ENCODE measurements at places on chromosomes 12 and 14. TPM values are rescaled to one million over a fixed set of nuclear protein-coding genes. Genes with fewer than 3 reads are reported as not detected.

B4GALNT1 gene
- total RNA-seq: 2.6 TPM

NPAS3 gene
- 2.6 TPM for total RNA-seq

GPRC5D gene
- total RNA-seq: not detected

HOXC10 gene
- not detected for total RNA-seq

SPATA7 gene
- total RNA-seq: 6.5 TPM

CLEC7A gene
- 1.4 TPM for total RNA-seq

SMCO2 gene
- 0.32 TPM for total RNA-seq

SEL1L gene
- total RNA-seq: 117 TPM

GALNT16 gene
- 6.3 TPM for total RNA-seq

PALS1 gene
- 33.8 TPM for total RNA-seq

GPR68 gene
- total RNA-seq: 0.50 TPM

CCDC197 gene
- not detected for total RNA-seq

TBX3 gene
- 1.1 TPM for total RNA-seq

DNA sequence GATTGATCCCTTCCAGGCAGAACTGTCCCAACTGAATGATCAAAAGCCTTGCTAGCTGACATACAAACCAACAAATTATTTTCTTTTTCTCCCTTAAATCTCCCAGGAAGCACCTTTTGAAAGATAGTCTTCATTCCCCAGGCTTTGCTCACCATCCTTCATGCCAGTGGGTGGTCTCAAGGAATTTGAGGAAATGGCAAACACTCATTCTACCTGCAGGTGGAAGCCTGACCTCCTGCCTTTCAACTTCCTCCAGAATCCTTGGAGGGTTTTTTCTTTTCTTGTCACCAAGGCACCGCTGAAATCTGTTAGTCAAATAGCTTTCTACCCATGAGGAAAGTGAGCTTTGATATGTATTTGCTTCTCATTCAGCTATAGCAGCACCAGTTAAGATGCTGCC is 128.5 kb downstream of the WIF1 start:
- DNase-seq: no peak
- H3K4me1 ChIP-seq: no peaks in the 10 kb centered on the region
- H3K36me3 ChIP-seq: no peaks in the 10 kb centered on the region
- no peak overlapping the region for H3K4me3 ChIP-seq
- H3K27ac ChIP-seq: no peak overlapping the region
- peaks cover 7% of the 10 kb centered on the region for H3K27me3 ChIP-seq

- peak; percentile 67 for DNase-seq
- H3K27ac ChIP-seq: peak overlapping the region; percentile 2
- no peaks in the 10 kb centered on the region for H3K27me3 ChIP-seq
- H3K4me3 ChIP-seq: no peak overlapping the region
Measured at GRCh38 chr12:42810006-42810405, 220.5 kb upstream of the PRICKLE1 start.

- no peaks in the 10 kb centered on the region for H3K27me3 ChIP-seq
- H3K27ac ChIP-seq: no peak overlapping the region
- peaks cover 46% of the 10 kb centered on the region for H3K4me1 ChIP-seq
Measured at GRCh38 chr12:93704122-93704521, 26.9 kb downstream of the CRADD start.

- H3K36me3 ChIP-seq: no peaks in the 10 kb centered on the region
- no peak overlapping the region for H3K4me3 ChIP-seq
- no peak overlapping the region for H3K27ac ChIP-seq
- H3K27me3 ChIP-seq: no peaks in the 10 kb centered on the region
- peaks cover 4% of the 10 kb centered on the region for H3K4me1 ChIP-seq
- DNase-seq: no peak
Measured at GRCh38 chr14:32625211-32625610, 296.1 kb downstream of the AKAP6 start.

DNA sequence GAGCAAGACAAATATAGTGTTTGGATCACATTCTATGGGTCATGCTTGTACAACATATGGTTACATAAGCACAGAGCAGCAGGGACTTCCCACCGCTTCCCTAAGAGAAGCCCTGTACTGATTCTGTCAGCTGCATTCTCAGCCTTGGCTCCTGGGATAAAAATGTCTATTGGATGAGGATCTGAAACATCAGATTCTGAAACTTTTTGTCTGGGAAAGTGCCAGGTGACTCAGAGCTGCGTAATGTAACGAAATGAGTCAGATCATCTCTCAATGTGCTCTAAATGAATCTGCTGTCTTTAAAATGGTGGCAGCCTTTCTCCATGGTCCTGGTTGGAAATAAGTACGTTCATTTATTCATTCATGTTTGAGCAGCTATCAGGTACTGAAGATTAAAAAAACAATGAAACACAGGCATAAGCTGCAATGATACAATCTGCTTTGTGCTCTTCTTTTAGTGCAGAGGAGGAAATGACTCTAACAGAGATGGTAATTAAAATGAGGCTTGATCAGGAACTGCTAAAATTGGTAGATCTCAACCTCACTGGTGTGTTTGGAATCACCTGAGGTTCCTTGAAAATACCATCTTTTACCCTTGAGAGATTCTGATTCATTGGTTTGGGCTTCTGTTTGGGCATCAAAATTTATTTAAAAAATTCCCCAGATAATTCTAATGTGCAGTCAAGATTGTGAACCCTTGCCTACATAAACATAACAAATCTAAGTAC is 99.1 kb upstream of the NAP1L1 start:
- no peaks in the 10 kb centered on the region for H3K27me3 ChIP-seq
- peaks cover 18% of the 10 kb centered on the region for H3K4me1 ChIP-seq
- peak overlapping the region; percentile 67 for H3K27ac ChIP-seq
- H3K36me3 ChIP-seq: no peaks in the 10 kb centered on the region
- DNase-seq: peak; percentile 96

- no peak for DNase-seq
- H3K27ac ChIP-seq: no peak overlapping the region
- no peaks in the 10 kb centered on the region for H3K36me3 ChIP-seq
- H3K4me1 ChIP-seq: no peaks in the 10 kb centered on the region
Measured at GRCh38 chr12:109762071-109762672, 48.5 kb downstream of the FAM222A start.

DNA sequence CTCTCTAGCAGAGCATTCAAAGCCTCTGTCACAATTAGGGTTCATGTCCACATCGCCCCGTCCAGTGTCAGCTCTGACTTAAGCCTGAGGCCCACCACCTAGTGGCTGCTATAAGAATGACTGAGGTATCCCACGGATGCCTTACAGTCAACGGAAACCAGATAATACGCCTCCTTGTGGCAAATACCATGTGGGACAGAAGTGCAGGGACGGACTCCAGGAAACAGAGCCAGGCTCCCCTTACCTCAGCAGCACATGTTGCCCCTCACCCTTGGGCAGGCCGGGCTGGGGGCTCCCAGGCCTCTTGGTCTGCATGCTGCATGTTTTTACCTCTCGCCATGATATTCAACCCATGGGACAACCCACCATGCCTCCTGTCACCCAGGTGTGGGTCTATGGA is 86.3 kb downstream of the VWF start:
- H3K4me1 ChIP-seq: no peaks in the 10 kb centered on the region
- peak; percentile 49 for DNase-seq
- no peaks in the 10 kb centered on the region for H3K36me3 ChIP-seq
- H3K4me3 ChIP-seq: no peak overlapping the region
- no peaks in the 10 kb centered on the region for H3K27me3 ChIP-seq
- no peak overlapping the region for H3K27ac ChIP-seq

DNA sequence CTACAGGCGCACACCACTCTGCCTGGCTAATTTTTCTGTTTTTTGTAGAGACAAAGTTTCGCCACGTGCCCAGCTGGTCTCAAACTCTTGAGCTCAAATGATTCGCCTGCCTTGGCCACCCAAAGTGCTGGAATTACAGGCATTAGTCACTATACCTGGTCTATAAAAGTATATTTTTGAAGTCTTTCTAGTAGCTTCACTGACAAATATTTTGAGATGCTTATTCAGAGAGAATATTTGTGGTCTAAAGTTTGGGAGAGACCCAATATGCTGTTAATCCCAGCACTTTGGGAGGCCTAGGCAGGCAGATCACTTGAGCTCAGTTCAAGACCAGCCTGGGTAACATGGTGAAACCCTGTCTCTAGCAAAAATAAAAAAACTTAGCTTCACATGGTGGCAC is 22.0 kb upstream of the PPP1R12A start:
- no peaks in the 10 kb centered on the region for H3K27me3 ChIP-seq
- H3K4me3 ChIP-seq: no peak overlapping the region
- H3K36me3 ChIP-seq: no peaks in the 10 kb centered on the region
- H3K27ac ChIP-seq: no peak overlapping the region
- H3K4me1 ChIP-seq: no peaks in the 10 kb centered on the region
- DNase-seq: no peak

DNA sequence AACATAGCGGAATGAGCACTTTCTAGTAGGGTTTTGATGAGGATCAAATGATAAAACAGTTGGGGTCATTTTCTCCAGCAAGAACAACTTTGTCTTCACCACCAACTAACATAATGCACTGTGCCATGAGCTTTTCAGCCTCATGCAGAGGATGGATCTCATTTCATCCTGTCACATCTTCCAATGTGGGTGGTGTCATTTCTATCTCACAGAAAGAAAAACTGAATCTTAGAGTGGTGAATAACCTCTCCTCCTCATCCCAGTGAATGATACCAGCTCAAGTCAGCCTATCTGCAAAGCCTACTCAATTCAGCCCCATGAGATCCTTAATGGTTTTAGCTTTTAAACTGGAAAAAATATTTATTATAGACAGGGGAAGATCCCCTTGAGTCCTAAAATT is 1147.2 kb downstream of the VRK1 start:
- no peak for DNase-seq
- no peaks in the 10 kb centered on the region for H3K4me1 ChIP-seq
- no peak overlapping the region for H3K4me3 ChIP-seq
- H3K27ac ChIP-seq: no peak overlapping the region

DNA sequence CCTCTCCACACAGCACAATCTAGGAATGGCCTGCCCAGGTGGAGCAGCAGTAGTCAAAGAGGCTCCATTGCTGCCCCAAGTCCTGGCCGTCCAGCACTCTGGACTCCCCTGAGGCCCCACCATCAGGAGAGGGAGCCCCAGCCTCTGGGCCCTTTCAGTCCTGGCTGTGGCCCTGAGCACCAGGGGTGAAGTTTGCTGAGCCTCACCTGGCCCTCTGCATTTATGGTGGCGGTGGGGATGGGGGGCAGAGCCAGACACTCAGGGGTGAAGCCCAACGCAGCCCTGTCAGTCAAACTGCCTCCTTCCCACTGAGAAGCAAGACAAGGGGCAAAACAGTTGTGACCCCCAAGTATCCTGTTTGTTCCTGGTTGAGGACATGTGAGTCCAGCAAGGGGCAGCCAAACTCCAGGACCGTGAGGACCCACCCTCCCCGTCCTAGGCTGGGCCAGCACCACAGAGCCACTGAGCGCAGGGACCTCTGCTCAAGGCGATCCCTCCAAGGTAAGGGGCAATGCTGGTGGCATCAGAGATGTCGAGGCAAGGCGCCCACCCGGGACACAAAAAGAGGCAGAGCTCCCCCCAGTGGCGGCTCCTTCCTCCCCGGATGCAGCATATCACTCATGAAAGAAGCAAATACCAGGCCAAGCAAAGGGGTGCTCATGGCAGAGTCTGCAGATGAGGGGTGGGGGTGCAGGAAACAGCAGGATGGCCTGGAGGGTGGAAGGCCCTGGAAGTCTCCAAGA is 4.8 kb upstream of the AMN start:
- H3K27me3 ChIP-seq: peaks cover 7% of the 10 kb centered on the region
- no peaks in the 10 kb centered on the region for H3K4me1 ChIP-seq
- H3K27ac ChIP-seq: no peak overlapping the region
- H3K36me3 ChIP-seq: no peaks in the 10 kb centered on the region

DNA sequence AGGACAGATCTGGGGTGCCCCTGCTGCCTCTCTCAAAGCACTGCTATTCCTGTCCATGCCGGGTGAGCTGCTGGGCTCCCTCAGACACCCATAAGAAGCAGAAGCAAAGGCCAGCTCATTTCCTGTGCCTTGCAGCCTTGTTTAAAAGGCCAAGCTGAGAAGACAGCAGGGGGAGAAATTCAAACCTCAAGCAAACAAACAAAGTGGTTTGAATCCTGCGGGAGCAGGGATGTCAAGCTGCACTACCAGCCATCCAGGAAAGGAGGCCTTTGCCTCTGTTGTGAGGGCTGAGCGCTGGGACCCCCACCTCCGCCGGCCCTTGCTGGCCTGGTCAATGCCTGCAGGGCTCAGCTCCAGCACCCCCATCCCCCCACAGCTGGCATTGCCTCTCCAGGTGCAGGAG is 176.5 kb downstream of the PIWIL1 start:
- no peaks in the 10 kb centered on the region for H3K27me3 ChIP-seq
- no peaks in the 10 kb centered on the region for H3K4me1 ChIP-seq
- no peak overlapping the region for H3K4me3 ChIP-seq

DNA sequence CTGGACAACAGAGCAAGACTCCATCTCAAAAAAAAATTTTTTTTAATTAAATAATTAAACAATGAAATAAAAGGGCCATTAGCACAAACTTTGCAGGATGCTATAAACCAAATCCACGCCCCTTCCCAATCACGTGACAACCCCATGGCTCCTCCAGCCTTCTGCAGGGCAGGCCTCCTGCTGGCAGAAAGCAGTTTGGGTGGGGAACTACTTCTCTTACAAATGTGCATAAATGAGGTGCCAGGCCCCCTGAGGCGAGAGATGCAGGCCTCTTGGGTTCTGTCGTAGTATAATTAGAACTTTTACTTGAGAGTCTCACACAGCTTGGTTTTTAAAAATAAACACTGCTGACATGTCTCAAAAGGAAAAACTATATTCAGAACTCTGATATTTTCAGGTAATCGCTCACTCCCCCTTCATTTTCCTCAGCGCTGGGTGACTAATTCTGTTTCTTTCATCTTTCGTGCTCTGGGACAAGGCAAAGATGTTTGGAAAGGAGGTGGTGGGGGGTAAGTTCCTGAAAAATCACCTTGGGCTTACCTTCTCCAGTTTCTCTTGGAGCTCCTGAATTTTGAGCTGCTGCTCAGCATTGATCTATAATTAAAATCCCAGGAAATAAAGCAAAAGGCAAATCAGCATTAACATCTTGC is 101.7 kb downstream of the CIT start:
- no peak for DNase-seq
- H3K36me3 ChIP-seq: peaks cover 14% of the 10 kb centered on the region
- no peaks in the 10 kb centered on the region for H3K27me3 ChIP-seq
- no peak overlapping the region for H3K4me3 ChIP-seq
- no peaks in the 10 kb centered on the region for H3K4me1 ChIP-seq

GRCh38 chr12:77325511-77326236 is 260.3 kb upstream of the E2F7 start:
- peak overlapping the region; percentile 79 for H3K4me3 ChIP-seq
- DNase-seq: no peak
- peaks cover 9% of the 10 kb centered on the region for H3K27me3 ChIP-seq
- H3K36me3 ChIP-seq: no peaks in the 10 kb centered on the region
- H3K4me1 ChIP-seq: peaks cover 3% of the 10 kb centered on the region
- no peak overlapping the region for H3K27ac ChIP-seq

- peaks cover 7% of the 10 kb centered on the region for H3K4me1 ChIP-seq
- no peak overlapping the region for H3K27ac ChIP-seq
- no peak overlapping the region for H3K4me3 ChIP-seq
- H3K27me3 ChIP-seq: no peaks in the 10 kb centered on the region
- no peak for DNase-seq
Measured at GRCh38 chr14:33788161-33788560, 162.7 kb downstream of the EGLN3 start.
